ENCODE measurements at places on chromosomes 3 and 15.

DNA sequence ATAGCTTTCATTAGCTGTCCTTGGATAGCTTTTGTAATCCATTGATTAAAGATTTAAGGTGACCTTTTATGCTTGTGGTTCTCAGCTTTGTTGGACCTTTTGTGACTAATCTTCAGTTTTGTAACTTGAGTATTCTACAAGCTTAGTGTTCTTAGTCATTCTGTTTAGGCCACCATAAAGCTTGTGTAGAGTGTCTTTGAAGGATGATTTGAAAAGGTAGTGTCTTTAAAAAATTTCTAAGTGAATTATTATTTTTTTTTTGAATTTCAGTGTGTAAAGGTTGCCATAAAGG lies 7.5 kb downstream of the MORF4L1 start:
- no peak for DNase-seq

DNA sequence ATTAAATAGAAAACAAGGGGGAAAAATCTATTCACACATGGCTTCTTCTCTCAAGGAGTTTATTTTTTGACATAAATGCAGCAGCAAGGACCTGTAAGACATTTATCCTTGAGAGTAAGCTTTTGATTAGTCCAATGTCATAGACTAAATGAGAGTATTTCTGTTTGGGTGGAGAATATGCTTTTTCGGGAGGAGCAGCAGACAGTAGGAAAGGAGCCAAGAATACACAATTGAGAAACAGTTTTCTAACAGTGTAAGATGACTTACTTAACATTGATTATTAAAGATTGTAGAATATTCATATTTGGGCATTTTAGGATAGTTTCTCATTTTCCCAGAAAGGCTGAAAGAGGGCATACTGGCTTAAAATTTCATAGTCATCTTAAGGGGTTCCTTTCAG lies 65.9 kb upstream of the PAQR5 start:
- no peak for DNase-seq

GRCh38 chr3:190644766-190645165 lies 130.9 kb downstream of the IL1RAP start:
- DNase-seq: peak; percentile 41

DNA sequence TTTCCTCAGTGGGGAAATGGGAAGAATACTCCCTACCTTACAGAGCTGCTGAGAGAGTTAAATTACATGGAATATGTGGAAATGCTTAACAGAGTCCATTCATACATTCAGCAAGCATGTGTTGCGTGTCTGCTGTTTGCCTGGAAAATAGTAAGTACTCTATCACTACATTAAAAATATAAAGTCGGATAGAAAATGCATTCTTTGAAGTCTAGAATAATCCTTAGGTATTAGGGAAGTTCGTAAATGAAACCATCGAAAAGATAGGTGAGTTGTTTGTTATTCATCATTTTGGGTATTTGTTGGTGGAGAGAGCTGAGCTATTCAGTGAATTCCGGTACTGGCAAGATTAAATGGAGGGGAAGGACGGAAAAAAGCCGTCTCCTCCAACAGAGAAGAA lies 200.1 kb downstream of the OPA1 start:
- DNase-seq: no peak

DNA sequence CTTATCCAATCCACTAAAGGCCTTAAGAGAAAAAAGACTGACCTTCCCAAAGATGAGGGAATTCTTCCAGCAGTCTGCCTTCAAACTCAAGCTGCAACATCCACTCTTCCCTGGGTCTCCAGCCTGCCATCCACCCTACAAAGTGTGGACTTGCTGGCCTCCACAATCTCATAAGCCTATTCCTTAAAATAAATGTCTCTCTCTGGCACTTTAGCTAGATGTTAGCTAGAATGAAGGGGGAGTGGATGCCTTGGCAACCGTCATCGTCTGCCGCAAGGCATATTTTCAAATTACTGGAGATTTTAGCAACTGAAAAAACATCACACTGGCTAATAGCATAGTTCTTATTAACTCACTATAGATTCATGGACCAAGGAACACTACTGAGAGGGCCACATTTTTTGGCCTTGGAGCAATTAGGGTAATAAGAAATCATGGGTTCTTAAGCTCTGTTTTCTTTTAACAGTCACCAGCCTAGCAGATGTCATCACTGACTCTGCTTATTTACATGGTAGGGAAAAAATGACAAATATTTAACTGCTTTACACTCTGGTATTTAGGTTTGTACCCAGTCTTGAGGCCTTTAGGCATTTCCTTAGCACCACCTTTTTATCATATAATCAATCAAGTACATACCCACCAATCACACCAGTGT lies 245.3 kb downstream of the MYRIP start:
- DNase-seq: peak; percentile 91
